H9 (cell line): ENCODE measurements at places on chromosomes 2 and 18. TPM values are rescaled to one million over a fixed set of nuclear protein-coding genes. Genes with fewer than 3 reads are reported as not detected.

DNA sequence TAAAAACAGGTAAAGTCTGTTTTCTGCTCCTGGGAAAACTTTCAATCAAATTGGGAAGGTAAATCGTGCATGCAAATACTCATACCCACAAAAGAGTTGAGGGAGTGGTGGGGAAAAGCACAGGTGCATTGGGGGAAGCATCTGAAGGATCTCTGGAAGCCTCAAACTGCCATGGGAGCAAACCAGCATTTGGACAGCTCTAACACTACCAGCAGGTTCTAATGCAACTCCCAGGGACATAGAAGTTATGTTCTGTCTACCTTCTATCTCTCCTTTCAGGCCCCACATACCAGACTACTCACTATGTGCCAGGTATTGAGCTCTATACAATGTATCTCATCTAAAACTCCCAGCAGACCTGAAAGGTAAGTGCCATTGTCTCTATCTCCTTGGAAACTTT, 933.7 kb downstream of the NRXN1 start:
- DNase-seq = no peak

DNA sequence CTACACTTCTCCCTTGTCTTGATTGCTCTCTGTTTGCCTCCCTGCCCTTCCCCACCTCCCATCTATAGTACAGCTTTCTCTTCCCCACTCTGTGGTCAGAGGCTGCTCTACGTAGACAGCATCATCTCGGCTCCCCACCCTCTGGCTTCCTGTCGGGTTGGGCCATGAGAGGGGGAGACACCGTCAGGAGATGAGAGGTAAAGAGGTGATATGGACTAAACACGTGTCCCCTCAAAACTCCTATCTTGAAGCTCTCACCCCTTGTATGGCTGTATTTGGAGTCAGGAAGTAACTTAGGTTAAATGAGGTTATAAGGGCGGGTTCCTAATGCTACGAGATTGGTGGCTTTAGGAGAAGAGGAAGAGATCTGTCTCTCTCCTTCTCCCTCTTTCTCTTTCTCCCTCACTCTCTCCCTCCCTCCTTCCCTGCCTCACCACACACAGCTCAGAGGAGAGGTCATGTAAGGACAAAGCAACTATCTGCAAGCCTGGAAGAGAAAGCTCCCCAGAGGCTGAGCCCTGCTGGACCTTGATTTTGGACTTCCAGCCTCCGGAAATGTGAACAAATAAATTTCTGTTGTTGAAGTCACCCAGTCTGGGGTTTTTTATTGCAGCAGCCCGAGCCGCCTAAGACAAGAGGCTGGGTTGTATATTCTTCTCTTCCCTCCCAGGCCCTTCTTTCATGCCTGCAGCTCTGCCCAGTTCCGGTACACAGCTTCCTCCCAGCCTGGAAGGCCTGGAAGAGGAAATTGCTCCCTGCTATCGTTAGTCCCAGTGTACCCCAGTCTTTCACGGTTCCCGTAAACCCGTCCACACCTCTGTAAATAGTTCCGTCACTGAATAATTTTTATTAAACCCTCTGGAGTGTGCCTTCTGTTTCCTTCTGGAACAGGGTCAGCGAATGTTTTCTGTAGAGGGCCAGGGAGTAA, 138.0 kb downstream of the AKAIN1 start:
- DNase-seq = no peak

The EPHA4 gene
- 20.6 and 25.1 TPM in 2 replicates for total RNA-seq

The HSBP1L1 gene
- 0.46 TPM in 1 of 2 replicates, not detected in the other for total RNA-seq

DNA sequence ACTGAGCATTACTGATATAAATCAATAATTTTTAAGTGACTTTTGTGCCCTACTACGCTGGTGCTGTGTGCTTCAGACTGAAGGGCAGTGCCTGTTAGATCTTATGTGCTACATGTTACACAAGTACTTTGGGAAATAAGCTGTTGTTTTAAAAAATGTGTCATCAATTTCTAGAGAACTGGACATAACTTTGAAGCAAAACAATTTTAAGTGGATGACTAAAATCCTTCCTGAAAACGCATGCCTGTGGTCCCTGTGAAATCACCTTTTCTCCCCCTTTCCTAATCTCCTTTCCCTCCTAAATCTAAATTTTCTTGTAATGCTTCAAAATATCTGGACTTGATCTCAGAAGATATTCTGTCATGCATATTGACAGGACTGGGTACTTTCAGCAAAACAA, 7.1 kb upstream of the IL1RL1 start:
- no peak for DNase-seq

DNA sequence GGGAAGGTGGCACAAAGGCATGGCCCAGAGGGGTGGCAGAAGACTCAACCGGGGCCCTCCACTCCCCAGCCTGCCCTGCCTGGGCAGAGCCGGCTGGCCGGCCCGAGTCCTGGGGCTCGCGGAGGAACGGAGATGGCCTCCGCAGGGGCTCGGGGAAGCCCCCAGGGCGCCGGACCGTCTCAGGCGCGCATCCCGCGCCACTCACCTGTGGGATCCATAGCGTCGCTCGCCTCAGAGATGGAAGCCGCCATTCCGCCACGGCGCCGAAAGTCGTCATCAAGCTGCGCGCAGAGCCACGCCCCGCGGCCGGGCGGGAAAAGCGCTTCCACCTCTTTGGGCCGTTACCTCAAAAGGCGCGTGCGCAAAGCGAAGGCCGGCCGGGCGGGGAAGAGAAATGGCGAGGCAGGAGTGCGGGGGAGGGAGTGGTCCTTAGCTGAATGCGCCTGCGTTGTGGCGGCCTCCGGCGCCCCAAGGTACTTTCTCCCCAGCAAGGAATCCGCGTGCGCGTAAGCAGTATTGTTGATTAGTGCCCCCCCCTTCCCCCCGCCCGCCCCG, at the start of gene SMPD4:
SMPD4 (minus strand) TSS at position 278 of the 555 bp plus-strand sequence. CDS start 5,010 bp downstream, outside the sequence.
- peak; percentile 94 for DNase-seq

The TUBB8B gene
- 0.72 and 1.0 TPM in 2 replicates for total RNA-seq

GRCh38 chr2:43221124-43221762, 5.2 kb downstream of the ZFP36L2 start:
- DNase-seq = peak; percentile 69

The TRIM43 gene
- total RNA-seq = not detected in 2 replicates
